ENCODE measurements at places on chromosomes 2 and 18.

DNA sequence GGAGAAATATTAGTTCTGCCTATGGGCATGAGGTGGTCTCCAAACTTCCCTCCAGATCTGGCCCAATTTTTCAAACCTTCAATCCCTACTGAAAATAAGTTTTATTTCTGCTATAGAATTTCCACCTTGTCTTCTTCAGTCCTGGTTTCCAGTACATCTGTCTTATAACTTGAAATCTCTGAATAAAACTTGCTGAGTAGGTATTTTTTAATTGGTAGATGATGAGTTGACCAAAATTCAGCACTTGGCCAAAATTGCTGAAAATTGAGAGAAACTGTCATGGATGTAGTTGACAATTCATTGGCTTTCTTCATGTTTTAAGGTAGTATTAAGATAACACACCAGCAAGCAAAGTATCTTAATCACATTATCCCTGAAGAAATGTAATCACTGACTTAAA lies 206.2 kb downstream of the PARD3B start:
- DNase-seq, result no peak

GRCh38 chr18:69774831-69775230 lies 172.8 kb downstream of the CD226 start:
- DNase-seq, result no peak

GRCh38 chr2:54977149-54977548 lies 73.1 kb downstream of the RTN4 start:
- no peak for DNase-seq

GRCh38 chr2:57204364-57204763 lies 842.2 kb upstream of the VRK2 start:
- DNase-seq, result no peak

- no peak for DNase-seq
Measured at GRCh38 chr2:220789961-220790360, 782.1 kb downstream of the EPHA4 start.

Measured in stimulated activated CD4-positive, alpha-beta T cell treated with anti-CD3 and anti-CD28 coated beads, Interleukin-2, amount 100 ng/mL, for 48 hours (primary cell).